Testis (tissue), 5 donors: ENCODE measurements at places on chromosomes 2 and 18. TPM values are rescaled to one million over a fixed set of nuclear protein-coding genes. Genes with fewer than 3 reads are reported as not detected.
A peak's percentile ranks its signal among the peaks of the same experiment; 100 is the strongest.

The CFAP65 gene
- total RNA-seq, result 15.5 TPM

The MPPE1 gene
- total RNA-seq, result 28.3 TPM

The RAB17 gene
- 3.2 TPM for total RNA-seq

- no peaks in the 10 kb centered on the region for H3K4me1 ChIP-seq
- no peaks in the 10 kb centered on the region for H3K27me3 ChIP-seq
- no peaks in the 10 kb centered on the region for H3K36me3 ChIP-seq
- H3K27ac ChIP-seq, result no peak overlapping the region
These were observed 268.2 kb upstream of the FBXO11 start for GRCh38 chr2:48174503-48174902.

DNA sequence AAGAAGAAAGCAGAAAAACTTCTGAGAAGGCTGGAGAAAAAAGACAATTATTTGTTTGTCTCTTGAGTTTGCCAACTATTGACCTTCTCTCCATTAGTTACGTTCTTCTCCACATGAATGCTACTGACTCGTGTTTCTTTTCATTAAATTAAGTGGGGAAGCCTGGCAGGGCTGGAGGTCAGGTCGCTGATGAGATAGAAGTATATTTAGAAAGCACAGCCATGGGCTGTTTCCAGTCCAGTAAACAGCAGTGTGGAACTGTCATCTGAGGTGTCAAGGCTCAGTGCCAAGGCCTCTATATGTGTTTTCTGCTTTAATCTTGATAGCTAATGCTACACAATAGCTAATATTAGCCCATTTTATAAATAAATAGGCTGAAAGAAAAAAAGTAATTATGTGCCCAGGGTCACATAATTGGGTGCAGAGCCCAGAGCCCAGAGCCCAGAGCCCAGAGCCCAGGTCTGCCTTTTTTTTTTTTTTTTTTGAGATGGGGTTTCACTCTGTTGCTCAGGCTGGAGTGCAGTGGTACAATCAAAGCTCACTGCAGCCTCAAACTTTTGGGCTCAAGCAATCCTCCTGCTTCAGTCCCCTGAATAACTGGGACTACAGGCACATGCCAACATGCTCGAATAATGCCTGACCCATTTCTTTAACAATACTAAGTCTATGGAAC, 6.3 kb downstream of the MSGN1 start:
- H3K27me3 ChIP-seq, result no peaks in the 10 kb centered on the region
- H3K27ac ChIP-seq, result peak overlapping the region; percentile 69
- H3K4me1 ChIP-seq, result peaks cover 19% of the 10 kb centered on the region

GRCh38 chr2:201795607-201796477, 10.5 kb upstream of the CDK15 start:
- H3K27ac ChIP-seq, result no peak overlapping the region
- DNase-seq, result peak; percentile 52
- no peak overlapping the region for H3K4me3 ChIP-seq
- H3K27me3 ChIP-seq, result no peaks in the 10 kb centered on the region
- no peaks in the 10 kb centered on the region for H3K36me3 ChIP-seq

- peaks cover 20% of the 10 kb centered on the region for H3K4me1 ChIP-seq
- no peak overlapping the region for H3K27ac ChIP-seq
- peak; percentile 80 for DNase-seq
- no peak overlapping the region for H3K4me3 ChIP-seq
- no peaks in the 10 kb centered on the region for H3K36me3 ChIP-seq
- H3K27me3 ChIP-seq, result no peaks in the 10 kb centered on the region
These were observed 16.9 kb downstream of the PRKAG3 start for GRCh38 chr2:218814540-218815243.

GRCh38 chr2:100107906-100108647, 34.3 kb downstream of the AFF3 start:
- no peak for DNase-seq
- no peaks in the 10 kb centered on the region for H3K36me3 ChIP-seq
- no peak overlapping the region for H3K4me3 ChIP-seq
- H3K27me3 ChIP-seq, result no peaks in the 10 kb centered on the region
- H3K4me1 ChIP-seq, result peaks cover 8% of the 10 kb centered on the region
- H3K27ac ChIP-seq, result peak overlapping the region; percentile 7
